ENCODE measurements at places on chromosomes 16 and 17.

DNA sequence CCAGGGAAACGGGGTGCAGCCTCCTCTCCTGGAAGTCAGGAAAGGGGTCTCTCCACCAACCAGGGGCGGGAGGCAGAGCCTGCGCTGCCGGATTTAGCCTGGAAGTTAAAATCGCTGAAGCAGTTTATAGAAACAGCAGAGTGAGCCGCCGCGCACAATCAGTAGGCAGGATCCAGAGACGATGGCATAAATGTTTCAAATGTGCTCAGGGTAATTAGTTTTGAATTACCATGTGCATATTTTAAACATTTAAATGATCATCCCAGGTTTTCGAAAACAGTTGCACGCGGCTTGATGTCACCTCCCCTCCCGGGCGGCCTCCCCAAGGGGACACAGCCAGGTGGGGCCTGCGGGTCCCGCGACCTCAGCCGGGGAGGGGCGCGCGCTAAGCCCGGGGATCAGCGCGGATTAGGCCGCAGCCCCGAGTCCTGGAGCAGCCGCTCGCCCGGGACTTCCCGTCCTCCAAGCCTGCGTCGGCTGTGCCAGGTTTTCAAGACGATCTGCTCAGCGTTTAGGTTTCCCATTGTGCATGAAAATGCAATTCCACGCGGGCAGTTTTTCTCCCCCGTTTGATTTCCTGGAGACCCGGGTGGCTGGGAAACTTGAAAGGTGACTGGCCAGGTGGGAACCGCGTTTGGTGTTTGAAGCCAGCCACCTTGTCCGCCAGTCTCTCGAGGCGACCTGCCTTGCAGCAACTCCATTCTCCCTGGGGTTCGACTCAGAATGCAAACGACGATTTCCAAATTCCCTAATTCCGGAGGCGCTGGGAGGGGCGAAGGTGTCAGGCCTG is 78.3 kb downstream of the RPA1 start:
- DNase-seq = no peak

DNA sequence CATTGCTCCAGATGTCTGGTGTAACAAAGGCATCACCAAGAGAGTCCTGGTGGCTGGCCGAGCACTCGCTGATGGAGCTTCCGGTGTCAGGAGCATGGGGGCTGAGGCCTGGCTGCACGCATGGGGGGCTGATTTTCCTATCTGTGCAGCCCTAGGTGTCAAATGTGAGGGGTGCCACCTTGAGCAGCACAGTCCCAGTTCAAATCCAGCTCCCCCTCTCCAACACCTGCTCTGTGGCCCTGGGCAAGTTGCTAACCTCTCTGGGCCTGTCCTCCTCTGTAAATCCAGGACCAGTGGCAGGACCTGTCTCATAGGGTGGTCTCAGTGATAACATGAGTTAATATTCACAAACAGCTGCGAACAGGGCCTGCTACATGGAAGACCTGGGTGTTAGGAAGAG is 12.9 kb downstream of the ENPP7 start:
- DNase-seq = no peak

GRCh38 chr17:47957591-47958490 is at the start of gene PRR15L:
TSS of gene PRR15L (minus strand) at chr17:47957883. CDS start at chr17:47953234, 4,649 bp downstream.
- no peak for DNase-seq

GRCh38 chr17:31068291-31068690 is 26.5 kb upstream of the NF1 start:
- peak; percentile 54 for DNase-seq

GRCh38 chr16:23803591-23804123 is 32.1 kb upstream of the PRKCB start:
- peak; percentile 64 for DNase-seq

DNA sequence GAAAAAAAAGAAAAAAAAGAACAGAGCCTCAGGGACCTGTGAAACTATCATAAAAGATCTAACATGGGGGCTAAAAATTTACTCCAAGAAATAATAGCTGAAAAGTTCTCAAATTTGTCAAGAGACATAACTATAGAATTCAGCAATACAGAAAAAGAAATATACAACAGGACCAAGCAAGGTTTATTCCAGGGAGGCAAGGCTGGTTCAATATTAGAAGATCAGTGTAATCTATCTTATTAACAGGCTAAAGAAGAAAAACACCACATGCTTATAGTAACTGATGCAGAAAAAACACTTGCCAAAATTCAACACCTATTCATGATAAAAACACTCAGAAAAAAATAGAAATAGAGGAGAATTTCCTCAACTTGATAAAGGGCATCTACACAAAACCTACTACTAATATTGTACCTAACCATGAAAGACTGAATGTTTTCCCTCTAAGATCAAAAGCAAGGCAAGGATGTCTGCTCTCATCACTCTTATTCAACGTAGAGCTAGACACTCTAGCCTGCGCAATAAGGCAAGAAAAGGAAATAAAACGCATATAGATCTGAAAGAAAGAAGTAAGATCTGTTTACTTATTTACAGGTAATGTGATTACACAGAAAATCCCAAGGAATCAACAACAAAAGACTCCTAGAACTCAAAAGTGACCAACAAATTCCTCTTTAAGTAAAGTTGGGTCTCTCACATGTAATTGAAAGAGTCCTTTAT is 1.2 kb upstream of the ACSM3 start:
- no peak for DNase-seq

- DNase-seq = no peak
Measured at GRCh38 chr16:9843424-9844018, 338.7 kb downstream of the GRIN2A start.

- DNase-seq = no peak
Measured at GRCh38 chr16:65570261-65570660, 448.4 kb upstream of the CDH11 start.

- no peak for DNase-seq
Measured at GRCh38 chr17:63475491-63476412, 1.1 kb upstream of the ACE start.

DNA sequence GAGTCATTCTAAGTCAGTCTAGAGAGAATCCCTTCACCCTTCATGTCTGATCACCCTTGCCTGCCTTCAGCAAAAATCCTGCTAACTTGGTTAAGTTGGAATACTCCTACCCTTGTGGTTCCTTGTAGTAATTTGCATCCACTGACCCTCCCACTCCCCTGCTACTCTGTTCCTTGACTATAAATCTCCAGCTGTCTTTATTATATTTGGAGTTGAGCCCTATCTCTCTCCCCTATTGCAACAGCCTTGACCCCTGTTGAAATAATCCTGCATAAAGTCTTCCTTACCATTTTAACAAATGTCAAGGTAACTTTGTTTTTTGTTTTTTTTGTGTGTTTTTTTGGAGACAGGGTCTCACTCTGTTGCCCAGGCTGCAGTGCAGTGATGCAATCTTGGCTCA is 590.1 kb downstream of the WWOX start:
- DNase-seq = no peak

DNA sequence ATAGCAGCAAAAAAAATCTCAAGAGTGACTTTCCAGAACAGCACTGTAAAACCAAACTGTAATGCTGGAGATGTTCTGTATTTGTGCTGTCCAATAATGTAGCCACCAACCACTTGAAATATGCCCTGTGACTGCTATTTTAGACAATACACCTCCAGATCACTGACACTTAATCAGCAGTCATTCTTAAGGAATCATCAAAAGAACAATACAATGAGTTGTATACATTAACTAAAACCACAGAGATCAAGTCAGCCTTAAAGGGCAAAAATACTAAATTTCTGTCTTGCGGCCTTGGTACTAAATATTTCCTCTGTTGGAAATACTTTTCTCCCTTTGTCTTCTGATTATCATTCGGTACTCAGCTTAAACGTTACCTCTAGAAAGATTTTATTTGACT is 33.6 kb upstream of the ANKFY1 start:
- no peak for DNase-seq

DNA sequence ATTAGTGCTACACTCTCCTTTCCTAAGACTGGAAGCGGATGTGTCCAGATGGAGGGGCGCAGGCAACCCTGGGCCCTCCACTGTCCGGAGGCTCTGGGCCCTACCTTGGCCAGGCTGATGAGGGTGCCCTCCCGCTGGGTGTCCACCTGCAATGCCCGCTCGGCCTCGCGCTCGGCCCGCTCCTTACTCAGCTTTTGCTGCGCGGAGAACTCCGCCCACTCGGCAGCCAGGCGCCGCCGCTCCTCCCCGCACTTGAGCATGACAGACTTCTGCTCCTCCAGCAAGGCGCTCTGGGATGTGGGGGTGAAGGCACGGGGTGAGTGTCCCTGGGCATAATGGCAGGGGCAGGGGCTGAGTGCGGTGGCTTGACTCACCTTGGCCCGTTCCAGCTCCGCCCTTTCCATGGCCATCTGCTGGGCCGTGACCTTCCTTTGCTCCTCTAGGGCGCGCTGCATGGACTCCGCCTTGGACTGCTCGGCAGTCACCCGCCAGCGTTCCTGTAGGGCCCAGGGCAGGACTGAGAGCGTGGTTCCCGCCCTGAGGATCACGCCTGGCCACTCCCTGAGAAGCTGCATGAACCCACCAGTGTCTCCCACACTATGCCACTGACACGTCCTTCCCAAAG is 10.1 kb upstream of the MRPL38 start:
- DNase-seq = no peak

- no peak for DNase-seq
Measured at GRCh38 chr16:1612320-1613111, at the start of gene CRAMP1. TSS of gene CRAMP1 (plus strand) at chr16:1612360. CDS start at chr16:1614640, 2,280 bp downstream.

DNA sequence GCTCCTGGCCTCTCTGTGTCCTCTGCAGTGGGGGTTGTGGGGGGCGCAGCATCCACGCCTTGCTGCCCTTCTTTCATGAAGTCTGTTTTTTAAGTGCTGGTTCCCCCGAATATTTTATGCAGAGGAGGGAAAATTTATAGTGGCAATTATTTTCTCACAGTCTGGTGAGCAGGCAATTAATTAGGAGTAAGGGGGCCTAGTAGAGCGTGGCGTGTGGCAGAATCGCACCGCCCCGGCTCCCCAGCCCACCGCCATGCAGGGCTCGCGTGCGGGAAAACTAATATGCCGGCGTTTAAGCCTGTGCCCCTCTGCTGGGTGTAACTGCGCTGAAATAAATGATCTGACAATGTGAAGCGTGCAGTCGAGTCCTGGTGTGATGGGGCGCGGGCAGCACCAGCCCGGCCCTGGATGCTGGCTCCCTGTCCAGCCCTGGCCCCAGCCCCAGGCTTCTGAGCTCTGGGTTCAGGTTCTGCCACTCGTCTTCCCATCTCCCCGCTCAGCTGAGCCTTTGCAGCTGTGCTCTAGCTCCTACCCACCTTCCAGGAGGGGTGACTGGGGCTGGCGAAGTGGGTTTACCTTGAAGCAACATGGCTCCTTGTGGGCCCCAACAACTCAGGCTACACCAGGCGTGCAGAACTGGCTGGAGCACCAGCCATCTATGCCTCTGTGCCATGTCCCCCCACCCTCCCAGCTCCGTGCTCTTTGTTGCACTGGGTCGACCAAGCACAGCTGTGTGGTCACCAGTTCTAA is 13.8 kb downstream of the ENGASE start:
- DNase-seq = no peak

DNA sequence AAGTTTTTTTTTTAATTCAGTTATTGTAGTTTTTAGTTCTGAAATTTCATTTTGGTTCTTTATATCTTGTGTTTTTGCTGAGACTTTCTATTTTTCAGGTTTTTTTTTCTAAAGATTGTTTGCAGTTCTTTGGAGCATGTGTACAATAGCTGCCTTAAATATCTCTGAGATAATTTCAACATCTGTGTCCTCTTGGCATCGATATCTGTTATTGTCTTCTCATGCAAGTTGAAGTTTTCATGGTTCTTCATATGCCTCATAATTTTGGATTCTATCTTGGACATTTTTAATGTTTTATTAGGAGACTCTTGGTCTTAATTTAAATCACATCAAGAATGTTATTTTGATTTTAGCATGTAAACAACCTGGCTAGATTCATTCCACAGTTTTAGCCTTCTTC is 22.8 kb downstream of the COX11 start:
- DNase-seq = no peak
